NCI-H524 treated with DMSO at 0.1 percent for 48 hours (cell line): ENCODE measurements at places on chromosomes 7 and 10.

DNA sequence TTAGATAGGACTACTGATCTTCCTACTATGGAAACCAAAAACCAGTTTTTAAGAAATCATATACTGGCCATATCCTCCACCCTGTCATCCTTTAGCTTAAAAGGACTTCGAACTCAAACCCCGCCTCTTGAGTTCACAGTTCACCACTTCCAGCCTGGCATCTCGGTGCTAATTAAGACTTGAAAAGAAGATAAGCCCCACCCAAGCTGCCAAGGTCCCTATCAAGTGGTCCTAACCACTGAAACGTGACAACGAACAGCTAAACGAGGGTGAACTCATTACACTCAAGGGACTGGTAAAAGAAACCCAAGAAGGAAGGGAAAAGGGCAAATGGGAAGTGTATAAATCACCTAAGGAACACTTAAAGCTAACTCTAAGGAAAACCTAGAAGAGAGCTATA lies 16.1 kb downstream of the COL17A1 start:
- DNase-seq, result peak; percentile 87

DNA sequence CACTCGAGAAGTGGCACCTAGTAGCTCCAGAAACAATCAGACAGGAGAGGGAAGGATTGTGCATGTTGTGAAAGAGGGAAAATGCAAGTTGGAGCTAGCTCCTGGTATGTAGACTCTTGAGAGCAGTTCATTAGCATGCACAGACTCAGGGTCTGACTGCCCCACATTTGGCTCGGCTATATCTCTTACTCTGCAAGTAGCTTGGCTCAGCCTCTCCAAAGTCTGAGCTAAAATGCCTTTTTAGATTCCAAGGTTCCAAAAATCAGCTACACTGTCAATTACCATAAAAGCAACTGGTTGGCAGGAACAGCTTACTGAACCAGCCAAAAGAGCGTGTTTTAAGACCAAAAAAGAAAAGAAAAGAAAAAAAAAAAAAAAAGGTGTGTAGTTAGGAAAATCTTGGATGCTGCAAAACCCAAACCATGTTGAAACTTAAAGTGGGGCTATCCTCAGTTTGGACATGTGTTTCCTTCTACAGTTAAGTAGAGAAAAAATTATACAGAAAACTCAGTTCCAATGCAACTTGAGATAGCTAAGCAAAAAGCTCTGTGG lies 65.5 kb downstream of the MKX start:
- no peak for DNase-seq

GRCh38 chr7:136034132-136034531 lies 57.0 kb upstream of the MTPN start:
- no peak for DNase-seq

GRCh38 chr7:99272476-99273045 lies at the start of gene MYH16:
MYH16 (plus strand) TSS chr7:99272839.
- DNase-seq, result no peak

GRCh38 chr10:72291019-72291532 lies 17.4 kb downstream of the DDIT4 start:
- DNase-seq, result no peak

DNA sequence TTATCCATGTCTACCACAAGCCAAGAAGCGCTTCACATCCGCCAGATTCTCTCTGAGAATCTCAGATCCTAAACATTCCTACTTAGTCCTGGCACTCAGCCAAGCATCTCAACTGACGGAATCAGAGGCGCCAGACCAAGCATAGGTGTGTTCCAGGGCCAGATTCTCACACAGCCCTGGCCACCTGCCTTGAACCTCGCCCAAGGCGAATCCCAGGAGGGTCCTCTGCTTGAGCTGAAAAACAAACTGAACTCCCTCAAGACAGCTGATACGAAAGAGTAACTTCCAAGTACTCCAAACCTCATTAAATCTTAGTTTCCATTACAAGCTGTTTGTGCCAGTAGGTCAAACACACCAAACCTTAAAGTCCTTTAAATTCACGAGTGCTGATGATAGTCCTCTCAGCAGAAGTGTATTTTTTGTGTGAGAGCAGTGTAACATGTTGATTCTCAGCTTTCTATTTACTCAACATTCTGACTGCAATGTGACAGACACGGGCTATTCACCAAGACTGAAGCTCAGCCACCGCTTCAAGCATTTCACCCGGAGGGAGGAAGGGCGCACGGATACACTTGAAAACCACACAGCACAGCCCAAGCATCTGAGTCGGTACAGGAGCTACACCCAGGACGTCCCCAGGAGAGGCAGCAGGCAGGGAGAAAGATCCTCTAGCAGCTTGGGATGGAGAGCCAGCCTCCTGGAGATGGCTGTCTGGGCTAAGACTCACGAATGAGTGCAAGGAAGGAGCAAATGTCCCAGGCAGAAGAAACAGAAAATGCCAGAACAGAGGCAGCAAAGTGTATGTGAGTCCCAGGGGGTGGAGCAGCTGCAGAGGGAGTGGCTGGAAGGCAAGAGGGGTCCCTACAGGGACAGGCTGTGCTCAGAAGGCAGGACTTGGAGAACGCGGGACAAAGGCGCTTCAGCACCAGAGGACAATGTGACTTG lies 6.0 kb downstream of the PARD3 start:
- no peak for DNase-seq

GRCh38 chr7:140389445-140389844 lies 8.9 kb downstream of the SLC37A3 start:
- no peak for DNase-seq

DNA sequence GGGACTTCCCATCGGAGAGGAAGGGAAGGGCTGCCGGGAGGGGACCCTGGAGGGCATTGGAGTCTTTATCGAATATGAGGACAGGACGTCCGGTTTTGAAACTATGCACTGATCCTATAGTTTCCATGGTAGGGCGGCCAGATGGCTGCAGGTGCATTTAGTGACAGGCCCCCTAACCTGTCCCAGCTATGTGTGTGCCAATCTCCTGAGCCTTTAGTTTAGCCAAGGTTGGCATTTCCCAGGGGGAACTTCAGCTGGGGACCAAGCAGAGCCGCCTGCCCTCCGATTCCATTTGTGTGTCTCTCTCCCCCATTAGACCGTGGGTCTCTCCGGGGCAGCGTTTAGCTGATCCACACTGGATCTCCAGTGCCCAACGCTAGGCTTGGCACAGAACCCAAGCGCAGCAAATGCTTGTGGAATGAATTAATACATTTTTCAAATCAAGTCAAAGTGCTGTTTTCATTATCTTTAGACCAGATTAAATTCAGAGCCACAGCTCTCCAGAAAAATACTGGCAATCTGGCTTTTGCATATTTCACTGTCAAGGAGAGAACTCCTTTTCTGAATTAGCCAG lies 19.9 kb downstream of the TMEM270 start:
- DNase-seq, result no peak

GRCh38 chr10:62887642-62888041 lies 71.5 kb upstream of the EGR2 start:
- DNase-seq, result no peak

DNA sequence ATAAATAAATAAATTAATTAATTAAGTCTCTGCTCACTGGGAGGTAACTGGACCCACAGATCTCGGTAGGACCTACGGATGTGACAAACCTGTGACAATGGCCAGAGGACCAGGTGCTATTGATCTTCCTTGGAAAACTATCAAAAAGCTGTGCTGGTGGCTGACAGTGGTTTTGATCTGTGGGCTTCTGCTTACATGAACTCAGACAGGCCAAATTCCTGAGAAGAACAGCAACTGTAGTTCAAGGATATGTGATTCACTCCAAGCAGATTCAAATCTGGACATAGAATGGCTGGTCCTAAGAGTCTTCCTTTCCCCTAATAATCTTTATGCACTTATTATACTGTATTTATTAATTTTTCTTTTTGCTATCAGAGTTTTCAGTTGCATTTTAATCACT lies 80.0 kb downstream of the ATXN7L1 start:
- DNase-seq, result no peak

GRCh38 chr10:122999347-122999746 lies 9.2 kb downstream of the IKZF5 start:
- DNase-seq, result no peak

GRCh38 chr10:26215935-26216584 lies 514 bp upstream of the GAD2 start:
- no peak for DNase-seq

DNA sequence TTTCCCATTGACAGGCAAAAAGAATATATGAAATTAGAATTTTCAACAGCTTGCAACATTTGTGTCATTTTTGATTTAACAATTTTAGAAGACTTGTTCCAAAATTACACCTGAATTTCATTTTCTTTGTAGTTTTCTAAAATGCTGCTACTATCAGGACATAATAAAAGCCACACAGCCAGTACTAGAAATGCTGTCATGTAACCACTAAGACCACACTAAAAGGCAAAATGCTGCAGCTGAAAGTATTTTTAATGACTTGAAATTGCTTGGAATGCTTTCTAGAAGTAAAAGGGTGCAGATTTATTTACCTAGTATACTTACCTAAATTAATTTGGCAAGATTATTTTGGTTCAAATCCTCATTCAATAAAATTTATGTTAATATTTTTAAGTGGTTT lies 470.1 kb downstream of the GFRA1 start:
- no peak for DNase-seq

GRCh38 chr7:48875045-48875916 lies 49.1 kb upstream of the CDC14C start:
- DNase-seq, result peak; percentile 0

DNA sequence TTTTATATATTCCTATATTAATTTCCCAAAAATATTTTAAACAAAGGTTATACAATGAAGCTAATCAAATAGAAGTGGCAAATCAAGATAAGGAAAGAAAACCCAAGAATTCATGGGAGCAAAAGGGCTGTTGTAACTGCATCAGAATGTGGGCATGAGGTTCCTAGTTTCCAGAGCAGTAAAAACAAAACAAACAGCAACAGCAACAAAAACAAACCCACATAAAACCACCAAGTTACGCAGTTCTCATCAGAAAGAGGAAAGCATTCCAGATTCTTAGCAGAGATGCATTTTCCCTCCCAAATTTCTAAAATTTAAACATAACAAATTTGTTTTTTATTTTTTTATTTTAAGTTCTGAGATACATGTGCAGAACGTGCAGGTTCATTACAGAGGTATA lies 34.8 kb upstream of the MSMB start:
- DNase-seq, result no peak

DNA sequence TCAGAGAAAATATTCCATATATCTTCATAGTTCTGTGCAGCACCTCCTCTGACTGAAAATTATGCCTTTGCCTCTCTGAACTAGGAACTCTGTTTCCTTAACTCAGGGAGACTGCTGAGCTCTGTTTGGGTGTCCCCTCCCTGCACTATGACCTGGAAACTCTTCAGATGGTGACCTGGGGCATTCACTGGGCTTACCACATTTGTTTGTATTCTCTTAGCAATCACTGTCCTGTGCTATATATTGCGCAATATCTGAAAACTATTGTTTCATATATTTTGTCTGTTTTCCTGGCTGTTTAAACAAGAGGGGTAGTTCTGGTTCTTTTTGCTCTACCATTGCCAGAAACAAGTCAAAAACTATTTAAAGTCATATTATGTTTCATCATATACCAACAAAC lies 181.8 kb upstream of the KIAA1217 start:
- DNase-seq, result no peak

GRCh38 chr7:135723411-135723810 lies 4.6 kb downstream of the SLC13A4 start:
- DNase-seq, result no peak

DNA sequence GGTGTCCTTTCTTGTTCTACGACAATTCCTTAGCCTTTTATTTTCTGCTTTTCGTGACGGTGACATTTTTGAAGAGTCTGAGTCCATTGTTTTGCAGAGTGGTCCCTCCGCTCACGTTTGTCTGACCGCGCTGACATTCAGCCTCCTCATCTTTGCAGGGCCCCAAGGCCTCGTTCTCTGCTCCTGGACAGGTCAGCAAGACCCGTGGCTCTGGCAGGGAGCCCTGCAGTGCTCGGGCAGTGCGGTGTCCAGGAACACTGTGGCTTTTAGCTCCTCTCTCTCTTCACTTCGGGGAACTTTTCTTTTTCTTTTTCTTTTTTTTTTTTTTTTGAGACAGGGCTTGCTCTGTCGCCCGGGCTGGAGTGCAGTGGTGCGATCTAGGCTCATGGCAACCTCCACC lies 142.5 kb downstream of the DNAJB6 start:
- no peak for DNase-seq

DNA sequence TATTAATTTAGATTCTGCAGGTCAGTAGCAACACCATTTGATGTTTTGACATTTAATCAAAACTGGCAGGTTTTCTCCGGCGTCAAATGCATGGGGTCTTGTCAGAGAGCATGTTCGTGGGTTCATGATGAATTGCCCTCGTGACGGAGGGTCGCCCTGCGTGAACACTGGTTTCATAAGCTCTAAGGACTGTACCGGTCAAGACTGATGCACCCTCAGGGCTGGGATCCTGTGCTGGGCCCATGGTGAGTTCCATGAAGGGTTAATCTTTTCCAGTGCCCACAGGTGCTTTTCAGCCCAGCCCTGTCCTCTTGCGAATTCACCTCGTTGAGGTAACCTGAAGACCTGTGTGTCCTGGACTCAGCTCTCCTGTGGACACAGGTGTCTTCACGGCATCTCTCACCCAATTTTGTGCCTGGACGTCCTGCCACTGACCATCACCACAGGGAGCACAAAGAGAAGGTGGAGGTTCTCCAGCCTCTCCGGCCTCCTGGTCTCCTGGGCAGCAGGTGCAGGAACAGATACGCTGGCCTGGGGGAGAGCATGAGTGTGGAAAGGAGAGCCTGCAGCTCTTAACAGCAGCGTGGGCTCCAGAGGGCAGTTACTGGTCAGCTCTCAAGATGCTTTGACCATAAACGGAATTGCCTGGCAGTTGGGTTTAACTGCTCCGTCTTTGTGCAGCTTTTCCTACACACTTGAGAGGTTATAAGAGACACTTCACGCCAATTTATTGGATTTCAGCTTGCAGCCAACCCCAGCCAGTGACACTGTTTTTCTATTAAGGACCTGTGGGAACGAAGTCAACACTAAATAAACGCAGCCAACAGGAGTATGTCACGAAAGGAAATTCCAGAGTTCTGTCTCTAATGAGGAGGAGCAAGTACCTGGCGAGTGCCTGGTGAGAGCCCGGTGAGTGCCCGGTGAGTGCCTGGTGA lies 37.4 kb upstream of the CFAP46 start:
- DNase-seq, result no peak

GRCh38 chr10:69630651-69631400 lies 779 bp downstream of the FAM241B start:
- DNase-seq, result no peak

DNA sequence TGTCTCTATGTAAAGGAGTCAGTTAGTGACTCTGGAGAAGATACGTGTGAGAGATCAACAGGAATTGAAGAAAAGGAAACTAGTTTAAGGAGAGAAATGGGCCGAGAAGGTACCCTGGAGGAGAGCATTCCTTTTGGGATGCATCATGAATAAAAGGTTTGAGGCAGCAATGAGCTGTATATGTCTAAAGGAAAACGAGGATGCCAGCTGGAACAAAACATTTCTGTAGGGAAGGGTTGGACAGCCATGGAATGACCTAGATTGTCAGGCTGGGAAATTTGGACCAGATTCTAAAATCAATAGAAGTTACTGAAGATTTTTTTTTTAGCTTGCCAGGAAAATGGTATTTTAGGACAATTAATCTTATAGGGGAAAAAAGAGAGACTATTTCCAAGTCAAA lies 17.2 kb upstream of the MPP7 start:
- DNase-seq, result no peak

GRCh38 chr10:119613741-119614140 lies 17.0 kb upstream of the TIAL1 start:
- no peak for DNase-seq
